M059J (cell line): ENCODE measurements at places on chromosomes 1 and 21. TPM values are rescaled to one million over a fixed set of nuclear protein-coding genes. Genes with fewer than 3 reads are reported as not detected.

- DNase-seq = peak; percentile 5
Measured at GRCh38 chr1:73839922-73840321, 358.1 kb downstream of the LRRIQ3 start.

- no peak for DNase-seq
Measured at GRCh38 chr1:155256058-155256852, 972 bp upstream of the ENTREP3 start.

- no peak for DNase-seq
Measured at GRCh38 chr1:33042831-33043230, 6.1 kb upstream of the AK2 start.

- peak; percentile 33 for DNase-seq
Measured at GRCh38 chr1:109498161-109498801, 4.4 kb downstream of the CYB561D1 start.

GRCh38 chr1:155131856-155132255 is 3.8 kb upstream of the SLC50A1 start:
- no peak for DNase-seq

- DNase-seq = no peak
Measured at GRCh38 chr1:58594546-58594945, 17.5 kb upstream of the TACSTD2 start.

- no peak for DNase-seq
Measured at GRCh38 chr21:45419162-45419561, 14.2 kb downstream of the COL18A1 start.

GRCh38 chr1:164662955-164663354 is 104.0 kb downstream of the PBX1 start:
- no peak for DNase-seq

DNA sequence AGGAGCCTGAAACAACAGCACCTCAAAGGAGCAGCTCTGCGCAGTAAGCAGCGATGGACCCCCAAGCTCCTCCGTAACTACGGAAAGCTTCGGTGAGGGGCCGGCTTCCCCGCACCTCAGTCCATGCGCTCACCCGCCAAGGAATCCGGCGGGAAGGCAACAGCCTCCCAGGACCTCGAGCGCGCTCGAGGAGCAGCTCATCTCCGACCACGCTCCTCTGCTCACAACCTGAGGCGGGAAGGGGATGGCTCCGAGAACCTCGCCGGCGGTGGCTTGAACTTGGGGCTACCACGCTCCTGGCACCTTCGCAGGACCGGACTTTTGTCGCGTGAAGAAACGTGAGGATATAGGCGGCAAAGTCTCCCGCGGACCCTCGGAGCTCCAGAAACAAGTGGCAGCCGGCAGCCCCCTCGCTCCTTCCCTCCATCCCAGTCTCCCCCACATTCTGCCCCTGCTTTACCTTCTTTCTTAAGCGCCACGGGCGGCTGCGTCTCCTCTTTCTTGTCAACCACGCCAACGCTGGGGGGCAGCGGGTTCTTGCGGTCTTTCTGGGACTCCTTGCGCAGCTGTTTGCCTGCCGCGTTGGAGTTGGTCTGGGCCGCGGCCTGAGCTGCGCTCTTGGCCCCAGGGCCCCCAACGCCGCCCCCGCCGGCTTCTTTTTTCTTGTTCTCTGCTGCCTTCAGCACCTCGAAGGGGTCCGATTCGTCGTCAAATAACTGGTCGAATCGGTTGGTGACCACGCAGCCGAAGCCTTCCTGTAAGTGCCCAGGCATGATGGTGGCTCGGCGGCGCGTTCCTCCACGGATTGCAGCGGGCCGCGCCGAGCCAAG is 459 bp downstream of the SERBP1 start:
- peak; percentile 52 for DNase-seq

DNA sequence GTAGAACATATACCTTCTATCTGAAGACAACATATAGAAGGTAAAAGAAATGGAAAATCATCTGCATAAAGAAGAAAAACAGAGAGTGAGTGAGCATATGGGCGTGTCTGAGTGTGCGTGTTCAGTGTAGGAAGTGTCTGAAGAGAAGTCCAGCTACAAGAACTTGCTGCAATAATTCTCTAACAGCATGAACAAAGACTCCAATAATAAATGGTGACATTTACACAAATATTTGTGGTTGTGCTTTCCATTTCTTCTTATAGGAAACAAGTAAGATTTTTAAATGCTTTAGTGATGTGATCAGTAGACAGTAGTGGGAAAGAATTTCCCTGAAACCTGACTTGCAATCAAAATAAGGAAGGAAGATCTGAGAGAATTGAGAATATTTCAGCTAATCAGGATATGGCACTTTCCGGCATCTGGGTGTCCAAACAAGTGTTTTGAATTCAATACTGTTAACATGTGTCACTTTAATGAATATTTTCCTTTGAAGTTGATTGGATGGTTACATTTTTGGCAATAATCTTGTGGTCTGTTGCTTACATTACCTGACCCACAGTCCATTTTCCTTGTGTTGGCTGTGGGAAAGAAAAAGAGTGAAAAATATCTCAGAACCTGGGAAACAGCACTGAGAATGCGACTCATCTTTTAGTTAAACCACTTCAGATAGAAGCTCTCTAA is 154.0 kb downstream of the TGFB2 start:
- DNase-seq = peak; percentile 89

- DNase-seq = no peak
Measured at GRCh38 chr1:41286992-41287391, 44.9 kb upstream of the SCMH1 start.

DNA sequence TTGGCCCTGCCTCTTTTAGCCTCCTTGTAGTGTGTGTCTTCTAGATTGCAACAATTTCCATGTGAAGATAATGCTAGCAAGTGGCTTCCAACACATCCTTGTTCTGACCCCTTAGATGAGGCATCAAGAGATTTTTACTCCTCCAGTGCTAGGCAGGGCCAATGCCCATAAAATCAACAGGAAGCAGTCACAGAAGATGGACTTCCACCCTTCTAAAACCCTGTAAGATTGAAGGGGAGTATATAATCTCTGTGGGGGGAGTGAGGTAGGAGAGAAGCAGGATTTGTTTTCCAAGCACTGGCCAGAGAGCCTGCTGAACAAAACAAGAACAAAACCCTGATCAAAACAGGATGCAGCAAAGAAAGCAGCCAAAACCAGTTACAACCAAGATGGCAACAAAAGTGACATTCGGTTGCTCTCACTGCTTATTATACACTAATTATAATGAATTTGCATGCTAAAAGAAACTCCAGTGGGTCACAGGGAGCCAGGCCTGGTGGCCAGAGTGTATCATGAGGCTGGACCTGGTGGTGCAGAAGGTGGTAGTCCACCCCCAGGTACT is 12.1 kb downstream of the GON4L start:
- no peak for DNase-seq

GRCh38 chr1:76066394-76066793 is 8.2 kb upstream of the ST6GALNAC3 start:
- DNase-seq = peak; percentile 34

DNA sequence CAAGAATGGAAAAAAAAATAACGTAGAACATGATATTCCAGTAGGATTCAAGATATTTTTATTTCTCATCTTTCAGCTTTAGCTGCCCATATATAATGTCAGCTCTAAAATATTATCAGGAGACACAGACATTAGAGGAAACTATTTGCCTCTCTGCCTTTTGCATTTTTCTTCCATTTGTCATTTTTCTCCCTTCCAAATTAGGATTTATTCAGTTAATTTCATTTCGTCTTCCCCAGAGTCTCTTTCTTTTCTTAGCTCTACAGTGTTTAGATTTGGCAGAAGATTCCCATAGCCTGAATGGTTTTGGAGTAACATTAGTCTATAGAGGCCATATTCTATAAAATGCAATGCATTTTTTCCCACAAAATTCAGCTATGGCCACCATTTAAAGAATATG is 5.1 kb upstream of the ENAH start:
- DNase-seq = peak; percentile 29

DNA sequence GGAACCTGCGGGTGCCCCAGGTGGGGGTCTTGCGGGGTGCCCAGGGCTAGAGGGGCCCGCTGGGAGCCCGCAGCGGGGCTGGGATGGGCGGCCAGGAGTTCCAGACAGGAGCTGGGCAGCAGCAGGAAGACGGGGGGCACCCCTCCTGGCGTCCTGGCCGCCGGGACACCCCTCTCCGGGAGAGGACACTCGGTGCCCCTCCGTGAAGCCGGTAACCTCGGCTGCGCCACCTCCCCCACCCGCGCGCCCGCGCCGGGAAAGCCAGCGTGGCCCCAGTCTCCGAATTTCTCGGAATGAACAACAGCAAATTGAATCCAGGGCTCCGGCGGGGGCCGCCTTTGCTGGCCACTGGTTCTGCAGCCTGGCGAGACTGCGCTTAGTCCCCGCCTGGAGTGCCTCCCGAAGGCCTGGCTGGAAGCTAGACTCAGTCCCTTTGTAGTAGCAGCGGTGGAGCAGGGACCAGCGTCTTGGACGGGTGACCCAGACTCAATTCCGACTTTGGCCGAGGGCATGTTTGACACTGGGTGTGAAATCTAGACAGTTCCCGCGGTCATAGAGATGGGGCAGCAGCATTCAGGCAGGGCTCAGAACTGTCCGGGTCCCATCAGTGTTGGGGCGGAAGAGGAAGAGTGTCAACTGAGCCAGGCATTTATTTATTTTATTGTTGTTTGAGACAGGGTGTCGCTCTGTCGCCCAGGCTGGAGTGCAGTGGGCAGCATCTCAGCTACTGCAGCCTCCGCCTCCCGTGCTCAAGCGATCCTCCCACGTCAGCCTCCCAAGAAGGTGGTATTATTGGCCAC is 773 bp downstream of the IFNGR2 start:
- DNase-seq = peak; percentile 63

DNA sequence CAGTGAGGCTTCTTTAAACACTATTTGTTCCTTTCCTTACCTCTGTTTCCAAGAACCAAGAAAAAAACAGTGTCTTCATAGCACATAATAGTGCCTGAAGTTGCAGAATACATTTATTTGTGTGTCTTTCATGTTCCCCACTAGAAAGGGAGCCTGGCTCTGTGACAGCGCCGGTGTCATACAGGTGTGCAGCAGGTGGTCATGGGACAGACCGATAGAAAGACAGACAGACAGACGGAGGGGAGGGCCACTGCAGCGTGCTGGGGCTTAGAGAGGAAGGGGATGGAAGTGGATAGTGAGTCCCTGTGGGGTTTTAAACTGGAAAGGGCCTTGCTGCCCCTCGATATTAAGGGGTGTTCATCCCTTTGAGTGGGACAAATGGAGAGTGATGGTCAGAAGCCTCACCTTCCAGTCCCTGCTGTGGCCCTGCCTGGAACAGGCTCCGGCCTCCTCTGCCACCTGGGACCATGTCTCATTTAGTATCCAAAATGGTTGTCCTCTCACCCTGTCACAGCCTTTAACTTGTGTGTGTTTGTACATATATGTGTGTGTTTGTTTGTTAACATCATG is 152.9 kb downstream of the PGBD5 start:
- DNase-seq = no peak

- no peak for DNase-seq
Measured at GRCh38 chr1:3677484-3677883, 25.2 kb downstream of the TP73 start.

DNA sequence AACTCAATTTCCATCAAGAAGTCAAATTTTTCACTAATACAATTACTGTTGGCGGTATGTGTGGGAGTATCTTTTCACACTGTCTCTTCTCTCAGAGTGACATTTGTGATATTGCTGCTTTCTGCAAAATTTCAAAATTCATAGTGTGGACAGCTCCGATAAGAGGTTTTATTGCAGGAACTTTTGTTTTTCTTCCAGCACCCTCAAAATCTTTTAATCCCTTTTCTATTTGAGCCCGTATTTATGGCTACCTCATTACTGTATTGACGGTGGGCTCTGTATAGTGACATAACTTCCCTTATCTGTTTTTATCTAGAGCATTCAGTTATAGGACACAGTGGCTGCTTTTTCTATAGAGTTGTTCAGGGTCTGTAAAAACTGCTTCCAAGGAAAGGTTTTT is 794.4 kb upstream of the TMPRSS15 start:
- DNase-seq = no peak

GRCh38 chr1:87787551-87787950 is 458.9 kb downstream of the LMO4 start:
- peak; percentile 18 for DNase-seq

DNA sequence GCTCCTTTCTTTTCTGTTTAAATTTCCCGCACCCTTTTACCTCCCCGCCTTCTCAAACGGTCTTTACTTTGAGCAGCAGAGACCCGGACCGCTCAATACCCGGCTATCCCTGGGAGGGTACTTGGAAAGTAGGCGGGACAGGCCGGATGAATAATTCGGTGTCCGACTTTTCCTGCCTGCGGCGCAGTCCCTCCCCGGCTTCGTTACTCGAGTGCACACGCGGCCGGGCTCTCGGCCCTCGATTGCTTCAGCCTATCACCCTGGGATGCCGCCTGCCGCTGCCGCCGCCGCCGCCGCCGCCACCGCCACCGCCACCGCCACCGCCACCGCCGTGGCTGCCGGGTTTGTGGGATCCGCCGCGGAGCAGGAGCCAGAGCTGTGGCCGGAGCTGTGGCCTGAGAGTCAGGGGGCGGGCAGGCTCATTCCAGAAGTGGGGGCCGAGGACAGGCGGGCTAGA is 382 bp upstream of the RASAL2 start:
- peak; percentile 96 for DNase-seq

- no peak for DNase-seq
Measured at GRCh38 chr21:33403128-33403785, at the start of gene IFNGR2. IFNGR2 (plus strand) TSS chr21:33403413; CDS start chr21:33403544, 131 bp downstream.

HNRNPCL1 gene
- not detected in 2 replicates for total RNA-seq

KIAA0040 gene
- total RNA-seq = 4.4 and 4.6 TPM in 2 replicates

CZIB gene
- total RNA-seq = 47.0 and 53.5 TPM in 2 replicates

HLCS gene
- total RNA-seq = 18.9 and 22.9 TPM in 2 replicates

MEAF6 gene
- total RNA-seq = 112 and 148 TPM in 2 replicates

ZNF678 gene
- total RNA-seq = 2.0 and 4.1 TPM in 2 replicates

GNG4 gene
- 0.32 and 0.52 TPM in 2 replicates for total RNA-seq

PLPP3 gene
- 16.2 and 17.2 TPM in 2 replicates for total RNA-seq

RPTN gene
- not detected in 2 replicates for total RNA-seq

TMPRSS3 gene
- 0.27 TPM in 1 of 2 replicates, not detected in the other for total RNA-seq
